ENCODE measurements at places on chromosomes 1 and 21.

GRCh38 chr1:196558411-196558810, 49.8 kb downstream of the KCNT2 start:
- peak; percentile 53 for DNase-seq

- DNase-seq = no peak
Measured at GRCh38 chr1:9990944-9991343, 6.1 kb upstream of the RBP7 start.

GRCh38 chr1:20785907-20786252, 1.2 kb downstream of the HP1BP3 start:
- peak; percentile 79 for DNase-seq

DNA sequence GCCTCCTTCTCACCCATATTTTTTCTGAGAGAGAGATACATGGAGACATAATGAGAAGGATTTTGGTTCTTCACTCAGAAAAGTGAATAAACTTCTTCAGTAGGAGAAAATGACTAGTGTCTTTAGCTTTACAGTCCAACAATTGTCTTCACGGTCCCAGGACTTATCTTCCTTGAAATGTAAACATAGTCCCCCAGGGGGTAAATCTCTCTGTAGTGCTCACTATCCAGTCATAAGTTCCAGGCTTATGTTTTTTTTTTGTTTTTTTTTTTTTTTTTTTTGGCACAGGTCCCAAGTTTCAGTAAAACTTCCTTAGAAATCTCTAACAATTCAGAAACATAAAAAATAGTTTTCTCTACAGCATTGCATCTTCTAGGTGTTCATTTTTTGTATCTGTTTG, 890.2 kb upstream of the B3GALT2 start:
- DNase-seq = no peak

GRCh38 chr1:16386454-16387113, 19.5 kb downstream of the SZRD1 start:
- DNase-seq = no peak

DNA sequence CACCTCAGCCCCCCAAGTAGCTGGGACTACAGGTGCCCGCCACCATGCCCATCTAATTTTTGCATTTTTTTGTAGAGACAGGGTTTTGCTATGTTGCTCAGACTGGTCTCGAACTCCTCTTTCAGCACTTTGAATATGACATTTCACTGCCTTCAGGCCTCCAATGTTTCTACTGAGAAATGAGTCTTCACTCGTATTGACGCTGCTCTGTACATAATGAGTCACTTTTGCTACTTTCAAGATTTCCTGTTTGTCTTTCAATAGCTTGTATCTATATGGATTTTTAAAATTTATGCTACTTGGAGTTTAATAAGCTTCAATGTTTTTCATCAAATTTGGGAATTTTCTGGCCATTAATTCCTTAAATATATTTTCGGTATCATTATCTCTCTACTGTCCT, 64.7 kb downstream of the GORAB start:
- DNase-seq = peak; percentile 40

Data from DMS53 (cell line).